Activated T-cell treated with anti-CD3 and anti-CD28 coated beads, Interleukin-2, amount 50 U/mL, for 1 hour (primary cell): ENCODE measurements at places on chromosomes 6 and 20.

GRCh38 chr6:44275271-44275748 is 5.1 kb downstream of the TMEM151B start:
- DNase-seq, result no peak

- DNase-seq, result no peak
Measured at GRCh38 chr6:9140172-9140571, 704.8 kb upstream of the SLC35B3 start.

GRCh38 chr6:11475016-11475415 is 62.5 kb upstream of the TMEM170B start:
- DNase-seq, result no peak

DNA sequence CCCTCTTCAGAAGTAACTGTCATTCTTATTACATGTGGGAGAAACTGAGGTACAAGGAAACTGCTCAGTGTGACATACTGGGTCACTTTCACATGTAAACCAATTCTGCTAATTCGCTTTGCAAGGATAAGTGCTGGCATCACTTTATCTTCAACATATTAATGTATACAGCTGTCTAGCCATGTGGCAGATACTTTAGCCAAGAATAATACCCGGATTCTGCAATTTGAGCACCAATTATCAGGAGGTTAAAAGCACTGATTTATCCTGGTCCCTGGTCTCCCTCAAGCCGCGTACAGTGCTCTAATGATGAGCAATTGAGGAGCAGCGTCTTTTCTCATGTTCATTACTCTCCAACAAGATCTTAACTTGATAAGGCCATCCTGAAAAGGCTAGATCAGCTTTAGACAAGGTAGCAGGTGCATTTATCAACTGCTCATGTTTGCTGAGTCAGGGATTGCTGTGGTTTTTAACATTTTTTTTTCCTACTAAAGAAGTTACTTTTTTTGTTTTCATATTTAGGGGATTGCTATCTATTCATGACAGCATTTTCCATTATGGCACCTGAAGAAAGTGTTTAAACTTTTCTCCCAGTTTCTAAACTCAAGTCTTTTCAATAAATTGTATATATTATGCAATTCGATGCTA is 1066.3 kb upstream of the MAP3K7 start:
- no peak for DNase-seq

GRCh38 chr6:111824608-111825337 is 48.5 kb downstream of the FYN start:
- DNase-seq, result no peak

DNA sequence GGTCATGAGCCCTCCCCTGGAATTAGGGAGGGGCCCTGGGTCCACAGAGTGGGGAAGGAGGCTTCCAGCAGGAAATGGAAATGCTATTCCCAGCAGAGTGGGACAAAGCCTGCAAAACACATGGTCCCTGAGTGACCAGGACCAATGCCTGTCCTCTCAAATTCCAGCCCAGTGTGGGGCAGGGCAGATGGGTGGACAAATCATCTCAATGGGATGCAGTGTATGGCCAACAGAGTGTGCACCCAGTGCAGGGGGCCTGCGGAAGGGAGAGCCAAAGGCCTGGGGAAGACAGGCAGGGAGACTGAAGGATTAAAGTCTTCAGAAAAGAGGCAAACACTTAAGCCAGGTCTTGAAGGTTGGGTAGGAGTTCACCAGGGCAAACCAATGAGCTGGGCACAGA is 28.7 kb upstream of the PHACTR3 start:
- no peak for DNase-seq

DNA sequence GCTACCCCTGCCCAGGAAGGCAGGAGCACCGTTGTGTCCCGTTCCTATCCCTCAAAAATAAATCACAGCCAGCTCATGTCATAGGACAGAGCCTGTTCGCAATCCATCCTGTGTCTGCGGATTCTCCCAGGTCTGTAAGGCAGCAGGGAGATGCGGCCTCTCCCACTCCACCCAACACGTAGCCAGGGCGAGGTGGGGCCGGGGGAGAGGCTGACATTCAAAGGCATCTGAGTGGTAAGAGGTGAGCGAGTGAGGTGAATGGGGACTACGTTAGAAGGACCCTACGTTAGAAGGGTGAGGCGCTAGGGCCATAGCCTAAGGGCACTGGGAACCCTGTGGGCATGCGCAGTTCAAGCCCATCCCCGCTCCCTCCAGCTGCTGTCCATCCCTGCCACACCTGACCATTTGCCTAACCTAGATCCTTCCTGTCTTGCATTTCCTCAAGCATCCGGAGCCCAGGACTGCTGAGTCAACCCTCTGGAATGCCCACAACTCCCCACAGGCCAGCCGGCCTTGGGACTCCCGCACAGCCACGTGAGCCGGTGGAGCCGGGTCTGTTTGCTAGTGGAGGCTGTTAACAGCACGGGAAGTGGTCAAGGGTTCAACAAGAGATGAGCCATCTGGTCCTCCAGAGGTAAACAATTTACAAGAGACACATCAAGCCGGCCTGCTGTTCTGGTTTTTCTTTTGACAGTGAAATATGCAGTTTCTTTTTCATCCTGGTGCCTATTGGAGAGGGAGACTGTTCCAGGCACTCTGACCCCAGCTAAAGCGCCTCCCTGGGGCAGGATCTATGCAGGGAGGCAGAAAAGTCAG is 45.9 kb downstream of the RIPOR3 start:
- no peak for DNase-seq
